Stimulated activated CD8-positive, alpha-beta memory T cell treated with anti-CD3 and anti-CD28 coated beads, Interleukin-2, amount 100 ng/mL, for 1 hour (primary cell): ENCODE measurements at places on chromosomes 5 and 9.

- no peak for DNase-seq
Observed at GRCh38 chr5:54553659-54554207, 36.2 kb downstream of the SNX18 start.

DNA sequence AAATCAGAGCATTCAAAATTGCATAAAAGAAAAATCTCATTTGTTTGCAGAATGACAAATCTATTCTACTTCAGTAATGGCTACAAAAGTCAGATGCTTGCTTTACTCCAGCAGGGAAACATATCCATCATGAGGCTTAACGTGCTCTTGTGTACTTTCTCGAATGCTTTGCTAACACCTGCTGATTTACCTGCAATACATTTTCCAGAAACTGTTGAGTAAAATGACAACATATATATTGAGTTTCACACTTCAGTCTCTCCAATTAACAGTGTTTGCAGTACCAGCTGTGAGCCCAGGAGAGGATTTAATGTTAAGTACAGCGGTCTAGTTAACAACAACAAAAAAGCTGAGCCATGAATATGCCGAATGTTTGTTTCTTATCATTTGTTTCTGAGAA is 391.5 kb upstream of the SMC2 start:
- DNase-seq = no peak

GRCh38 chr9:28956116-28956880 is 1383.0 kb upstream of the C9orf72 start:
- DNase-seq = no peak

GRCh38 chr9:34025062-34025461 is 23.6 kb downstream of the UBAP2 start:
- DNase-seq = no peak

- DNase-seq = no peak
Observed at GRCh38 chr5:15132816-15133405, 261.3 kb upstream of the ANKH start.

DNA sequence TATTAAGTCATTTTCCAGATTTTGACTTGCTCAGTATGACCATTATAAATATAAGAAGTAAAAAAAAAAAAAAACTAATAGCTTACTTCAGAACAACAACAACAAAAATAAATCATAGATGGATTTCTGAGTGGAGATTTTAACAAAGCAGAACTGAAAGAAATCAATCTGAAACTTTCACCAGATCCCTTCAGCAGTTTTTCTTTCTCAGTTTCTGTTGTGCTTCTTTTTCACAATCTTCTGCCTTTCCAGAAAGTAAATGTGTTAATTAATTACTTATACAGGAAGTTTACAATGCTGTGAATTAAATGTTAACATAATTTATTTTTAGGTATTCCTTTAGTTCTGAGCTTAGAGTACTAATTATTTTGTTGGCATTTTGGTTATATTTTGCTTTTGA is 73.5 kb downstream of the CHSY3 start:
- DNase-seq = no peak

DNA sequence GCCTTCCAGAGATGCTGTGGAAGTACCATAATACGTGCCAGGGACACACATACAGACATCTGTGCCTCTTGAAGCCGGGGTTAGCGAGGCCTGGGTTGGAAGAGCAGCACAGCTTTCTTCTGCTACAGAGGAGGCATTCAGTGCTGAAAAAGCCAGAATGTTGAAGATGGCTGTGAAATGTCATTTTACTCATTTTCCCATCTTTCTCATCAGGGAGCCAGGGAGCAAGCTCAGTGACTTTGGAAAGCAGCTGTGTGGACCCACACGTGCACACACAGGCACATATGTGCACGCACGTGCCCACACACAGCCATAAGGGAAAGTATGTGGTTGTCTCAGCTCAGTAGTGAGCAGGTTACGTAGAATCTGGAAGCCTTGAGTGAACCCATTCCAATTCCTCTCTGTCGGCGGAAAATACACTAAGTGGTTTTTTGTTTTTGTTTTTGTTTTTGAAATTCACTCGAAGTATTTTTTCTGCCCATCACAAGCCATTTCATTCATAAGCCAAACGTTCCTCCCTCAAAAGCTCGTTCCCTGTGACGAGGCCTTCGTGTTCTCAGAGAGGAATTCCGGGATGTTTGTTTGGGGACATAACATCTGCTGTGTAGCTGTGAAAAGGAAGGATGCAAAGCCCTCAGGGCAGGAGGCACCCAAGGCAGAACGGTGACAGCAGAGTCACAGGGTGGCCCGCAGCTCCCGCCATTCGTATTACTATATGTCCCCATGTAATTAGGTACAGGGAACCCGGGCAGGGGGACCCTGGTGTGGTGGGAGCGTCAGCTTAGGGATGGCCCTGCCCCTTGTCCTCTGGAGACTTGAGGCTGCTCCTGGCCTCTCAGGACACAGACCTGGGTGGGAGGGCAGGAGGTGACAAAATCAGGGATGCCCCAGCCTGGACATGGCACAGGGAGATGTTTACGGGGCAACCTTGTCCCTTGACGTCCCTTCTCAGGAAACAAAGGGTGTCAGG is 29.0 kb upstream of the ANKRD33B start:
- DNase-seq = no peak

GRCh38 chr5:12174734-12175133 is 270.5 kb upstream of the CTNND2 start:
- DNase-seq = no peak

- no peak for DNase-seq
Observed at GRCh38 chr5:98791898-98792580, 18.6 kb downstream of the RGMB start.

DNA sequence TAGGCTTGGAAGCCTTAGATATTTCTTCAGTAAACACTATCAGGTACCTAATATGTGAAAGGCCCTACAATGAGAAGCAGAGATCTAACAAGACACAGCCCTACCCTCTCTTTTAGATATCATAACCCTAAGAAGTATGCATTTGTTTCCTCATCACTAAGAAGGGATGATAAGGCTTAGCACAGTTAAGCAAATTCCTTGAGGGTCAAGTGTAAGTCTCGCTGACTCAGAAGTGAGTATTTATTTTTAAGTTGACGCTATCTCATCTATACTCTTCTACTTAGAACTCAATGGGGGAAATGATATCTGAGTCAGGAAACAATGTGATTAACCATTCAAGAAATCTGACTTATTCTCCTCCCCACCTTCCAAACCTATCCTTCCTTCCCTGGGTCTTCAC is 149.7 kb downstream of the ESM1 start:
- DNase-seq = no peak

DNA sequence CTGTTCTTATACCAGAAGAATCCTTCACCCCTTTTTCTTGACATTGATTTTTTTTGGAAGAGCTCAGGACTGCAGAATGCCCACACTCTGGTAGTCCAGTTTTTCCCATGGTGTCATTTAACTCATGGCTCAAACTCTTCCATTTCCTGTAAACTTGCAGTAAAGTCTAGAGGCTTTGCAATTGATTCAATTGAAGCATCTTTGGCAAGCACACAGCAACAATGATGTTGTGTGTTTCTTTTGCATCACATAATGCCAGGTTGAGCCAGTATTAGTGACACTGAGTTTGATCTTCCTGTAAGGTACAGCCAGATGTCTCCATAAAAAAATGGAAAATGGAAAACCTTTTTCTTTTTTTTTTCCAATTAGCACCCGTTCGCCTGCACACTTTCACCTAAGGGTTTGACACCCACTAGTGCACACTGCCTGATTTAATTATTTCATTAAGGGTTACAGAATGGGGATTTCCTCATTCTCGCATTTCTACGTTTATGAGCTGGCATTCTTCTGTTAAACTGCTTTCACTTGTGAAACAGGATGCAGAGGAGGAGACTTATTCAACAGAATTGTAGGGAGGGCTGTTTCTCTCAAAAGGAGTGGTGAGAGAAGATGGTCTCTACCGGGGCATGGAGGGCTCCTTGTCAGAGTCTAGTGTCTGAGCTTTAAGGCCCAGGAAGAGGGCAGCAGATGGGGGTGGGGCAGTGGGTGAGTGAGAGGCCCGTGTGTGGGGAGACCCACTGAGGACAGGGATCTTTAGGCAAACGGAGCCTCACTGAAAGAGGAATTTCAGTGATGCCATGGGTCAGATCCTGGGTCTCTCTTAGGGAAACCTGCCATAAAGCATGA is 2.2 kb upstream of the S1PR3 start:
- no peak for DNase-seq

GRCh38 chr5:172725785-172726184 is 45.2 kb downstream of the DUSP1 start:
- no peak for DNase-seq

- DNase-seq = peak; percentile 8
Observed at GRCh38 chr9:88322906-88323566, 65.2 kb upstream of the SPIN1 start.

- no peak for DNase-seq
Observed at GRCh38 chr9:102461156-102461819, 533.8 kb upstream of the CYLC2 start.

DNA sequence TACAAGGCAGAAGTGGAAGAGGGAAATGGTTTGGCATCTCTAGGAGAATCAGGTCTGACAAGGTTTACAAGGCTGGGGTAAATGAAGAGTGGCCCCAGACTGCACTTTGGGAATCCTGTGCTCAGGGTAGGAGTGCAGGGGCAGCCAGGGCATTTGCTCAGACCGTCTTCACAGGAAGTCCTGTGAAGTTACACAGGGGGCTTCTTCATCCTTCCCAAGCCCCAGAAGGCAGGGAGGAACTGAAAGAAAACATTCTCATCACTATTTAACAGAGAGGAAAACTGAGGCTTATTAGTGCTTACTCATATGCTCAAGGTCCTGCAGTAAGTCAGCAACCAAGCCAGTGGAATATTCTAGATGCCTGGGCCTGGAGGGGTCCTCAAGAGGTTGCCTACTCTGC is 80.7 kb downstream of the NRG2 start:
- DNase-seq = no peak

DNA sequence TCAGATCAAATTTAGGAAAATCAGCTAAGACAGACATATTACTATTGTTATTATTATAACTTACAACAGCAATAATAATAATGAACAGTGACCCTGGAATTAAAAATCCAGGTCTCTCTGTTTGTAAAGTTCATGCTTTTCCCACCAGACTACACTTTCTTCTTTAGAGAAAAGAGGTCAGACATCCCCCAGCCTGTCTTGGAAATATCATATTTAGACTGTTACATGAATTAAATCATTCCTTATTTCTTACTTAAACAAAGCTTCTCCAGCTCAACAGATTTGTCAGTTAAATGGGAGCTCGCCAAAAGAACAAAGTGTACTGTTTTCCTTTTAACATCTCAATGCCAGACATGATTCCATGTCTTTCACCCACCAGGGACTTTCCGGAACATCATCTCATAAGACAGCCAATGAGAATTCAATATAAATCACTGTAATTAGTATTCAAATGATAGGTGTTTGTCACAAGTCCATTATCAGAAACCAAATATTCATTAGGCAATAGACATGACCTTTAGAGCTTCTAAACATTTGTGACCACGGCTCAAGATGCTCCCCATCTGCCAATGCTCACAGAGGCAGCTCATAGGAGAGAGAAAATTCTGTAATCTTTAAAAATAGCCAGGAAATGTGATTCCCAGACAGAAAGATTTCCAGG is 351.9 kb downstream of the ENC1 start:
- DNase-seq = no peak

DNA sequence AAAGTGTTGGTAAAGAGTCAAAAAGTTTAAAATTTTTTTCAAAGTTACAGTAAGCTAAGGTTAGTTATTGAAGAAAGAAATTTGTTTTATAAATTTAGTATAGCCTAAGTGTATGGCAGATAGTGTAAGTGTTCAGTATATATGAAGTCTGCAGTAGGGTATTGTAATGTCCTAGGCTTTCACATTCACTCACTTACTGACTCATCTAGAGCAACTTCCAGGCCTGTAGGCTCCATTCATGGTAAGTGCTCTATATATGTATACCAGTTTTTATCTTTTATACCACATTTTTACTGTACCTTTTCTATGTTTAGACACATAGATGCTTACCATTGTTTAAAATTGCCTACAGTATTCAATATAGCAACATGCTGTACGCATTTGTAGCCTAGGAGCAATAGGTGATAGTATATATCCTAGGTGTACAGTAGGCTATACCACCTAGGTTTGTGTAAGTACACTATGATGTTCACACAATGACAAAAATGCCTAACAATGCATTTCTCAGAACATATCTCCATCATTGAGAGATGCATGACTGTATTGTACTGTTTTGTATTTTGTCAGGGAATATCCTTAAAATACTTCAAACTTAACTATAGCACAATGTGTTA is 38.5 kb downstream of the CYSTM1 start:
- DNase-seq = no peak

- DNase-seq = no peak
Observed at GRCh38 chr9:15670246-15670645, 117.4 kb downstream of the CCDC171 start.

GRCh38 chr5:40406741-40407211 is 272.9 kb upstream of the PTGER4 start:
- DNase-seq = no peak

DNA sequence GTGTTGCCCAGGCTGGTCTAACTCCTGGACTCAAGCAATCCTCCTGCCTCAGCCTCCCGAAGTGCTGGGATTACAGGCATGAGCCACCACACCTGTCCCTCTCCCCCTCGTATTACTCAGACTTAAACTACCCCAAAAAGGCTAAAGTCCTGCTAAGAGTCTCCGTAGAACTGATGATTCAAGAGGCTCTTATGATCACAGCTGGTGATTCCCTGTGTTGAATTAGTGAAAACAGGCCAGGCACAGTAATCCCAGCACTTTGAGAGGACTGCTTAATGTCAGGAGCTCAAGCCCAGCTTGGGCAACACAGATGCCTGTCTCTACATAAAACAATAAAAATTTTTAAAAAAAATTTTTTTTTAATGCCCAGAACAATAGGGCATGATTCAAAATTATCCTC is 9.2 kb downstream of the CDC26 start:
- no peak for DNase-seq

DNA sequence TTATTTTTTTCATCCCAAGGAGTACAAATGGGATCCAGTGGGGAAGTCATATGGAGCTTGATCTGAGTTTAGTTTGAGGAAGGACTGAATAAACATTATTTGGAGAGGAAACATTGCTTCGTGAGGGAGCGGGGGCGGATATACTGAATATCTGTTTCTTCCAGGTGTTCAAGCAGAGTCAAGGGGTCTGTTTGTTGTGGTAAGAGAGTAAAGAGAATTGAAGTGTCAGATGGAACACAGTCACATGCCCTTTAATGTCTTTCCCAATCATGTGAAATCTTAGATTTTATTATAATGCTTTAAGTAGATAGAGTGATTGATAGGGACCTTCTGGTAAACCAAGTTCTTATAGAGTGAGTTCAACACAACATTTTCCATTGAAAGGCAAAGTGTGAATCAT is 33.7 kb downstream of the DDX46 start:
- DNase-seq = no peak

DNA sequence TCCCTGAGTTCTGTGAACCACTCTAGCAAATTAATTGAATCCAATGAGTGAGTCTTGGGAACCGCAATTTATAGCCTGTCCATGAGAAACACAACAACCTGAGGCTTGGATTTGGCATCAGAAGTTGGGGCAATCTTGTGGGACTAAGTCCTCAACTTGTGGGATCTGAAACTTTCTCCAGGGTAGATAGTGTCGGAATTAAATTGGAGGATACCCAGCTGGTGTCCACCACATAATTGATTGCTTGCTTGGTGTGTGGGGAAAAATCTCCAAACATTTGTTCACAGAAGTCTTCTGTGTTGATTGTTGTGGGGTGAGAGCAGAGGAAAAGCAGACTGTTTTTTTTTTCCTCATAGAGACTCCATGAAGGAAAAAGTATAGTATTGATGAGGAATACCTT is 320.6 kb upstream of the MEF2C start:
- no peak for DNase-seq
